Cerebellar nuclear complex (tissue), 1 donor: ENCODE measurements at places on chromosomes 12 and 14.

GRCh38 chr12:52836042-52836466, 1.9 kb upstream of the KRT79 start:
- DNase-seq = no peak

DNA sequence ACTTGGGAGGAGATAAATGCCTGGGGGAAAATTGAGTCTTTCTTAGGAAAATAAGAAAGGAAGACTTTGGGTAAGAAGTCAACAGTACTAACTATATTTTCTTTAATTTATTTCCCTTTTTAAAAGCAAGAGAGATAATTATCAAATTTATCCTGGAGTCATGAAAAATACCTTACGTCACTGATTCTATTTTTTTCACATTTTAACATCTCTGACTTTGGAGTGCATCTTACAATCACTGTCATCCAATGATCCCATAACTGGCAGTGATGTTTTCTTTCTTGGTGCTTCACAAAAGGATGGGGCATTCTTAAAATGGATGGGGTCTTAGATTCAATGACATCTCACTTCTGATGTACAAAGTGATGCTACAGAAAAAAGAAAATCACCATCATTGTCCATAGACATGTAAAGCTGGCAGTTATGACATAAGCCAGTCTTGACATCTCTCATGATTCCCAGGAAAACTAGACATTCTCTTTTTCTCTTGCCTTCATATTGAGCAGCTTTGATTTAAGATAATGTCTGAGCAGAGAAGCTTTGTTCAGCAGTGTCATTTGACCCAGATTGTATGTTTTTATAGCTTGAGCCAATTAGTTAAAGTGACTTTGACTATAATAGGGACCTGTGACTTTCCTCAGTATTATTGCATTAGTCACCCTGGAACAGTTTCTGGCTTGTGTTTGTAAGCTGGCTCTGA, 236.2 kb downstream of the EGLN3 start:
- no peak for DNase-seq

DNA sequence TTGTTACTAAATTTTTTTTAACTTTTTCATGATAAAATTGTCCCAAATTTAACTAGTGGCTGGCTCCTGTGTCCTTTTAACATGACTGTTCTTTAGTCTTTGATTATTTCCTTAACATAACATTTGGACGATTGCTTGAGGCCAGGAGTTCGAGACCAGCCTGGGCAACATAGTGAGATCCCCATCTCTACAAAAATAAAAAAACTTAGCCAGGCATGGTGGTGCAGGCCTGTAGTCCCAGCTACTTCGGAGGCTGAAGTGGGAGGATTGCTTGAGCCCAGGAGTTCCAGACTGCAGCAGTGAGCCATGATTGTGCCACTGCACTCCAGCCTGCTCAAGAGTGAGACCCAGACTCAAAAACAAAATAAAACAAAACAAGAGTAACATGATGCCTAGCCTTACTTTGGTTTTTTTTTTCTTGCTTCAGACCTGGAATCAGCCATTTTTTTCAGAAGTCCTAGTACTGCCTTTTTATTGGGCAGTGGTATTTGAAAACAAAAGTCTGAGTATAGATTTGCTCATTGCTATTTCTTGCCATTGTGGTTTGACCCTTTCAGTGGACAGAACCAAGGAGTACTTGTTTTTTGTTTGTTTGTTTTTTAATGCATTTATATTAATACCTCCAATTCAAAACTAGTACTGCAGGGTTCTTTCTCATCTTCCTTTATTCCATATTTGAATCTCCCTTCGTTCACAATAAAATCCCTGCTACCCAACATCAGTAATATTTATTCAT, 4.8 kb downstream of the TOGARAM1 start:
- no peak for DNase-seq

DNA sequence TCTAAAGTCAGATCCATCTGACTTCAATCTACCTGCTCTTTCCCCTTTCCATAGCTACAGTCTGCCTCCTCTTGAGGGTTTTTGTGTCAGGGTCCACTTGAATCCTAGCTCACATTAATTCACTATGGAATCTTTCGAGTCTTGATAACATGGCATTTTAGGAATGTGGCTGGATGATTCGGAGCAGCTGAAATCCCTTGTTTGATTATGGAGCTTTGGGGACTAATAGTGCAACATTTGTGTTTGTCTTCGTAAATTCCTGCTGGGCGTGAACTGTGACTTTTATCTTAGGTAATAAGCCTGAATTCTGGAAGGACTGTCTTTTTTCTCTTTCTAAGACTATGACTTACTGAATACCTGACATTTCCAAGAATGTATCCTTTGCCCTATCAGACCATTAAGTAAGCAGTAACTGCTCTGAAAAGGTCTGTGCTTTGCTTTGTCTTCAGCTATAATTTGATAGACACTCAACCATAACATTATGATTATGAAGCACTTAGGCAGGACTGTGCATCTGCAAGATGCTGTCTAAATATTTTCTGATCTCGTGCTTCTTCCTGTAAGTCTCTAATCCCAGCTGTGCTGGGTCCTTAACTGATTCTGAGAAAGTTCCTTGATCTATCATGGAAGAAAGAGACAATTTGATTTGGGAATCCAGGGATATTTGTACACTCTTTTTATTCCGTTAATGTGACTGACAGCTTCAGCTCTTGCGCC, 19.0 kb upstream of the PELI2 start:
- no peak for DNase-seq

- DNase-seq = no peak
Observed at GRCh38 chr12:94290353-94290752, 142.0 kb downstream of the PLXNC1 start.

DNA sequence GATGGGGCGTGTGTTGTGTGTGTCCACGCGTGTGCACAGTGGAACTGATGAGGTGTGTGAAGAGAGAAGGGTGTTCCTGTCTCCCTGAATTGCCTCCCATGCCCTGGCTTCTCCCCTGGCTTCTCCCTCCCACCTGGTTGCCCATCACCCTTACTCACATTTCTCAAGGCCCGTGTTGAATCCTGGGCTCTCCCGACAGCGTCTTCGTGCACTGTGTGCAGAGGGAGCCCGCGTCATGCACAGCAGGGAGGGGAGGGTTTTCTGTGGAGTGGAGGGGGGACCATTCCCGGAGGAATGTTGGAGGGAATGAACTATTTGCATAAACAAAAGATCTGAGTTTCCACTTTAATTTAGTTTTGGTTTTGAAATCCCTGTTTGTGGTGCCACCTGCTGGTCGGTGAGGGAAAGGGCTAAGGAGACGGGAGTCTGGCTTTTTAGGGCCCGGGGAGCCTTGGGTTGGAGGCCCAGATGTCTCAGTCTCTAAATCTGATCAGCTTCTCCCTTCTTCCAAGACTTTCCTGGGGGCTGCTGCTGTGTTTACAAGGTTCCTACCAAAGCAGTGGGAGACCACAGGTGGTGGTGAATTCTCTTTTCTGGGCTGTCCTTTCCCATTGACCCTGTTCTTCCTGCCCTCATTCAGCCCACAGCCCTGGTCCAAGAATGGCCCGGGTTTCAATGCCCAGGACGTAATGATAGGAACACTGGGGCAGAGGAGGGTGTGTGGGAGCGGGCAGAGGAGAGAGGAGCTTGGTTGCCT, at the start of gene C1R:
TSS of gene C1R (minus strand) at position 217 of the 757 bp plus-strand sequence. CDS start at position 160, 57 bp downstream.
- DNase-seq = no peak

GRCh38 chr14:104370256-104370870, 209.2 kb upstream of the C14orf180 start:
- DNase-seq = no peak

- DNase-seq = no peak
Observed at GRCh38 chr12:9741726-9742125, 8.8 kb upstream of the CLECL1 start.

- no peak for DNase-seq
Observed at GRCh38 chr12:124507188-124508109, 60.0 kb downstream of the NCOR2 start.

GRCh38 chr14:65336191-65336591, 76.3 kb upstream of the FUT8 start:
- no peak for DNase-seq

DNA sequence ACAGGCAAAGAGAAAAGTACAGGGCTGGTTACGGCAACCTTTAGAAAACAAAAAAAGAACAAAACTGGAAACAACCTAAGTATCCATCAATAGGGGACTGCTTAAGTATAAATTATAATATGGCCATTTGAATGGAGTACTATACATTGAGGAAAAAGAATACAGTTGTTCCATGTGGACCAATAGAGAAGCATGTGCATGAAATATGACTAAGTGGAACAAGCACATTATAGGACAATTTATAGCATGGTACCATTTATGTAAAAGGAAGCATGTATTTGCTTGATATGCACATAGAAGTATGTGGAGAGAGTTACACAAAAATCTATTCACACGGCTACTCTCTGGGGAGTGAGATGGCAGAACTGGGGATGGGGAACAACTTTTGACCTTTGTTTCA, 49.2 kb upstream of the FAM222A start:
- no peak for DNase-seq

DNA sequence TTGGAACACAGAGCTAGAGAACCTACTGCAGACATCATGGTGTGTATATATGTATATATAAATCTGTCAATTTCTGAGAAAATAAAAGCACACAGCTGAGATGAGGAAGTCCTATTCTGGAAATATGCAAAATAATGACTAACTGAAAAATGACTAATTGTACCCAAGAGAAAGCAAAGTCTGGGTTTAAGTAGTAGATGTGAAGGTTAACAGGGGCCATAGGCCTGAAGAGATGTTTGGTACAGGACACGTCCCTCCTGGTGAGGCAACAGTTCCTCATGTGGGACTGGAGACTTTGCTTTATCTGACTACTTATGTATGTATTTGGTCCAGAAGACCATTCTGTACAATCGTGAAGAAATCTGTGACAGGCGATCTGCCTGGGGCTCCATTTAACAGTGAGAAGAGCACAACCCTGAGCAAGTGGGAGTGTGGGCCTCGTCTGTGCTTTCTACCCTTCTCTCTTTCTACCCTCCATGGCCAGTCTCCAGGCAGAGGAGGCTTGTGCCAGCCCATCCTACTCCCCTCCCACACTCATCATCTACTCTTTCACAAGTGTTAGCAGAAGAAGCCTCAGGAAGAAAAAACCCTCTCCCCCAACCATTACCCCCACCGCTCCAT, 67.5 kb downstream of the SLC41A2 start:
- DNase-seq = no peak

- DNase-seq = no peak
Observed at GRCh38 chr12:84069198-84069597, 843.4 kb downstream of the SLC6A15 start.

DNA sequence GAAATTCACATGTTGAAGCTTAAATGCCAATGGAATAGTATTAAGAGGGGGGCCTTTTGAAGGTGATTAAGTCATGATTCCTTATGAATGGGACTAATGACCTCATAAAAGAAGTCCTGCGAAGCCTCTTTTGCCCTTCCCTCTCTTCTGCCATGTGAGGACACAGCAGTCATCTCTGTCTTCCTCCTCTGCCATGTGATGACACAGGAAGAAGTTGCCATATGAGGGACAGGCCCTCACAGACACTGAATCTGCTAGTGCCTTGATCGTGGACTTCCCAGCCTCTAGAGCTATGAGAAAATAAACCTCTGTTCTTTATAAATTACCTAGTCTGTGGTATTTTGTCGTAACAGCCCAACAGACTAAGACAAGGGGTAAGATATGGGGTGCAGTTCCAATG, 100.7 kb downstream of the VCPKMT start:
- DNase-seq = no peak

- DNase-seq = no peak
Observed at GRCh38 chr12:76489737-76490136, 69.8 kb downstream of the OSBPL8 start.

- no peak for DNase-seq
Observed at GRCh38 chr12:69822201-69822860, 2.7 kb upstream of the MYRFL start.

DNA sequence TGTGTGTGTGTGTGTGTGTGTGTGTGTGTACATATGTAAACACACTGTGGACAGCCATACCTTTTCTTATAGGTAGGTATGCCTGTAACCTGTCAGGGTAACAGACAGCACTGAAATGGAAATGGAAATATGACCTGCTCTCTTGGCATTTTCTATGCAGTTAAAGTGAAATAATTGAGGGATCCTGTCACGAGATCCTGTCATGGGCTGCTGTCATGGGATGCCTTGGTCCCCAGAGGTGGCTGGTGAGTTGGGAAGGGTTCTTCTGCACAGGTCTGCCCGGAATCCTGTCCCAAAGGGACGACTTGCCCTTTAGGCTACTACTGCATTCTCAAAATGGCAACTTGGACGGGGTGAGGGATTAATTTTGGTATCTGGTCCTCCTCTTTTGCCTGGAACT, 47.3 kb downstream of the ELK3 start:
- no peak for DNase-seq

GRCh38 chr12:106903241-106903945, 52.3 kb upstream of the TMEM263 start:
- no peak for DNase-seq

- no peak for DNase-seq
Observed at GRCh38 chr14:70827347-70827746, 18.0 kb upstream of the MAP3K9 start.

DNA sequence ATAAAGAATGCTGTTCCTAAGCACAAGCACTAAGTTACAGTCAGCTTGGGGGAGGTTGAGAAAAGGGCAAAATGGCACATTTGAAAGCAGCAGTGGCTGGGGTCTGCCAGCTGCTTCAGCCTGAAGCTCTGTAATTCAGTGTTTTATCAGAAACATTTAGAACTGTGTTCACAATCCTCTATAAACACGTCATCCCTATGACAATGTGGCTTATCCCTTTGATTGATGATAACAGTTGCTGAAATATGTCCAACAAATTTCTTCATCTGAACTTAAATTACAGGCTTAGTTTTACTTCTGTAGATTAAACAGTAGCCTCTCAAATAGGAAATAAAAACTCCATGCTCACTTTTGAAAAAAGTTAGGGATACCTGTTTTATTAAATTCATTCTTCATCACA, 108.8 kb downstream of the VEZT start:
- no peak for DNase-seq

- no peak for DNase-seq
Observed at GRCh38 chr12:46174061-46174662, 94.7 kb downstream of the SLC38A1 start.

- no peak for DNase-seq
Observed at GRCh38 chr12:102468261-102468915, 12.0 kb downstream of the IGF1 start.

- no peak for DNase-seq
Observed at GRCh38 chr12:77401770-77402081, 336.4 kb upstream of the E2F7 start.

GRCh38 chr14:95776798-95777534, 63.0 kb upstream of the TCL1A start:
- DNase-seq = no peak

DNA sequence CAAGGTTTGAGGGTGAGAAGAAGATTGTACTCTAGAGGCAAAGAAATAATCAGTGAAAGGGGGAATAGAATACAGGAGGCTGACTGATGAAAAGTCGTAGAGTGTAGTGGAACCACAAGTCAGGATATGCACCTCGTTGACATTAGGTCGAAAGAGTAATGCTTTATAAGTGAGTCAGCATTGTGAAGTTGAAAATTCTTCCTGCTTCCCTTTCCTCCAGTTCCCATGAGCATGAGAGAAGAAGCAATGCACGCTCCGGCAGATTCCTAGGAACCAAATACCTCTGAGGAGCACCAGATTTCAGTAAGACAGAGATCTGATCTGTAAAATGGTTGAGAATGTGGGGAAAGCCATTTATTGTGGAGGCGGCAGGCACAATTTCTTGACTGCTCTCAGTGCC, 16.5 kb downstream of the CCER1 start:
- no peak for DNase-seq

- DNase-seq = no peak
Observed at GRCh38 chr14:96801931-96802330, 4.7 kb downstream of the VRK1 start.
